ENCODE measurements at places on chromosomes 12 and 14.

- DNase-seq = no peak
Measured at GRCh38 chr14:89256951-89257350, 160.1 kb downstream of the FOXN3 start.

DNA sequence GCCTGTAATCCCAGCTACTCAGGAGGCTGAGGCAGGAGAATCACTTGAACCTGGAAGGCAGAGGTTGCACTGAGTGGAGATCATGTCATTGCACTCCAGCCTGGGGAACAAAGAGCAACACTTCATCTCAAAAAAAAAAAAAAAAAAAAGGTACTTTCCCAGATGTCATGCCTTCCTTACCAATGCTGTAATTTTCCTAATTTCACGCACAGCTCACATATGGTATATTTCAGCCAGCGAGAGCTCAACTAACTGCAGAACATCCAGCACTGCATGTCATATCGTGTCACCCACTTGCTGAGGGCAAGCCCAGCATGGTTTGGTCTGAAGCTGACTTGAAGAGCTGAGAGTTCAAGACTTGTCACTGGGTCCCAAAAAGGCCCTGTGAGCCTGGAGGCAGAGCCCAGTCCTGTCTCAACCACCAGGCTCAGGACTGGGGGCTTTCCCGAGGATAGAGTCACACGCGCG is 29.0 kb downstream of the NFKBIA start:
- DNase-seq = no peak

GRCh38 chr14:55254581-55254980 is 16.6 kb upstream of the FBXO34 start:
- DNase-seq = no peak

GRCh38 chr12:41684997-41685396 is 459.7 kb downstream of the GXYLT1 start:
- DNase-seq = no peak

DNA sequence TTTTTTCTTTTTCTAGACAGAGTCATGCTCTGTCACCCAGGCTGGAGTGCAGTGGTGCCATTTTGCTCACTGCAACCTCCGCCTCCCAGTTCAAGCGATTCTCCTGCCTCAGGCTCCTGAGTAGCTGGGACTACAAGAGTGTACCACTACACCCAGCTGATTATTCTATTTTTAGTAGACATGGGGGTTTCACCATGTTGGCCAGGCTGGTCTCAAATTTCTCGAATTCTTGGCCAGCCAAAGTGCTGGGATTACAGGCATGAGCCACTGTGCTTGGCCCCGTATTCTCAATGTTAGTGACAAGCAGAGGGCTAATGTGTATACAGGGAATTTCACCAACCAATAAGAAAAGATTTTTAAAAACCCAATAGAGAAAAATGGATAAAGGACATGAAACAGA is 8.4 kb downstream of the PLBD2 start:
- no peak for DNase-seq

DNA sequence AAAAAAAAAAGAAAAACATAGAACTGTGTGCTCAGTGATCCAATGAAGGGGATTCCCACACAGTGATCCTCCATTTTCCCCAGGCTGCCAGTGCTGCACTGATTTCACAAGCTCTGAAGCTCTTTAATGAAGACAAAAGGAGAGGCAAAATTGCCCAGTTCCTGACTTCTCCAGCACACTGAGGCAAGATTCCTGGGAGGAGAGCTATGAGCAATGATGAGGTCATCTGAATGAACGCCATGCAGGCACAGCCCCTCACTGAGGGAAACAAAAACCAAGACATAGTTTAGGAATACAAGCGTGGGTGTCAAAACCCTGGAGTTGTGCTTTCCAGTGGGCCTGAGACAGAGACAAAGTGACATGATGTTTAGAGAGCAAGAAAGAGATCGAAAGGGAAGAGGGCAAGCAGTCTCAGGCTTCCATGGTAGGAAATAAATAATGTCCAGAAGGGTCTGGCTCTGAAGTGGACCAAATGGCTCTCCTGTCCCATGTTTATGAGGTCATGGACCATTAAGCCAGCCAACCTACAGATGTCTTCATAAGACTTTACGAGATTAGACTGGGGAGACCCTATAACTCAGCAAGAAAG is 40.9 kb upstream of the SMUG1 start:
- no peak for DNase-seq

DNA sequence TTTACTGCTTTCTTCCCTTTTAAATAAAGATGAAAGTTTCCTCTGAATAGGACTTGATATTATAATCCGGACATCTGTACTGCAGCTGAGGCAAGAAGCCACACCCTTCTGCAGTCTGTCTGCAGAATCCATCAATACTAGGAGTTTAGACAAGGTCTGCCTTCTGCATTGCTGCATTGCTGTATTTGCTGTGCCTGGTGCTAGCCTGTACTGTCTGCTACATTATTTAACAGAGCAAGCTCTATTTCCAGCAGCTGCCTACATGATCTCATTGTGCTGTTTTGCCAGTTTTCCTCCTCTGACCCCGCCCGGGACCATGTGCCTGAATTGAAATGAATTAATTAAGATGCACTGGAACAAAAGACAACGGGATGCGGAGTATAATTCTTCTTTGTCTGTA is 1.7 kb downstream of the TUBA1A start:
- DNase-seq = no peak

DNA sequence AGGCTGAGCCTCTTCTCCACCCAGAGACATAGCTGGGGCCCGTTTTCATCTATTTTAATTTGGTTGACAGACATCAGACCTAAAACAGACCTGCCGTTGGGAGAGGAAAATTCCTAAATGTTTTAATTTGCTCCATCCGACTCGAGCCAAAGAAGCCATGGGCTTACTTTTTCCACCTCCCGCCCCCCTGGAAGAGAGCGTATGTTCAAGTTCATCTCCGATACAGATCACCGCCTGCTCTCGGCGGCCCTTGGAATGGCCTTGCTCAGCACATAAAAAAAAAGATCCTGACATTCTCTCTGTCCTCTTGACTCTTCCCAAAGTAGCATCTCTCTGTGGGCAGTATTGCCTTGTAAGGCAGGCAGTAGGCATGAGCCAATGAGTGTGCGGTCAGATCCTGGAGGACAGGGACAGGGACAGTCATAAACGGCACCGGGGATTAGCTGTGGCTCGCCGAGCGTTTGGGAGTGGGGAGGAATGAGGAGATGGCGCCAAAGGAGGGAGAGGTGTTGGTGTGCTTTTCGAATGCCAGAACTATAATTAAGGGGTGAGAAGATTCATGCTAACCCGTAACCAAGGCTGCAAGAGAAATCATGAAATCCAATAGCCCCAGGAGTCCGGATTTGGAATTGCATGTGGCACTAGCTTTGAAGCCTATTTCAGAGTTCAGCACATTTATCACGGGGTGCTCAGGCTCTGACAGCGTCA is 47.9 kb upstream of the MEG3 start:
- DNase-seq = no peak

DNA sequence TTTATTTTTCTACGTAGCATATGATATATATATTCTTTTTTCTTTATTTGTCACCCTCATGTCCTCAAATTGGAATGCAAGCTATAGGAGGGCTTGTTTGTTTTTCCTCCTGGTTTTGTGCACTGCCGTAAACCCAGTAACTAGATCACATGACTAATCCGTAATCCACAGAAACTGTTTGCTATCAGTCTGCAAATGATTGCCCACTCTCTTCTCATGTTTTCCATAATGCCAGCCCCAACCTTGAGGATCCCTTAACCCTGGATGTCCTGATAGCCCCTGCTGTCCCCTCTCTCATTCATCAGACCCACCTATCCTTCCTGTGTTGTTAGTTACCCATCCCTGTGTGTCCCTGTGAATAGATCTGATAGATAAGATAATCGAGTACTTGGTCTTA is 94.0 kb downstream of the TSPAN9 start:
- DNase-seq = no peak

DNA sequence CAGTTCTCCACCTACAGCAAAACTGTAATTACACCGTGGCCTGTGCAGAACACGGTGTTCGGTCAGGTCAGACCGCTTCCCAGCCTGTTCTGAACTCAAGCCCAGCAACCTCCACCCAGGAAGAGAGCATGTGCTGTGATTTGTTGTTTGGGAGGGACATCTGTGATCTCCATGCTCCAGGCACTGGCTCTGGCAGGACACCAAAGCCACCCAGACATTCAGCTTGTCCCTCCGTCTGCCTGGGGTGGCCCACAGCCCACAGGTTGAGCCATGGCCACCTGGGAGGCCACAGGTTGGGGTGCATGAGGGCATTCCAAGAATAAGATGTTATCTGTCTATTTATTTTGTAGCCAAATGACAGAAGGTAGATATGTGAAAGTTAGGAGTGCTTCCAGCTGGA is 1091.1 kb downstream of the VRK1 start:
- DNase-seq = no peak

DNA sequence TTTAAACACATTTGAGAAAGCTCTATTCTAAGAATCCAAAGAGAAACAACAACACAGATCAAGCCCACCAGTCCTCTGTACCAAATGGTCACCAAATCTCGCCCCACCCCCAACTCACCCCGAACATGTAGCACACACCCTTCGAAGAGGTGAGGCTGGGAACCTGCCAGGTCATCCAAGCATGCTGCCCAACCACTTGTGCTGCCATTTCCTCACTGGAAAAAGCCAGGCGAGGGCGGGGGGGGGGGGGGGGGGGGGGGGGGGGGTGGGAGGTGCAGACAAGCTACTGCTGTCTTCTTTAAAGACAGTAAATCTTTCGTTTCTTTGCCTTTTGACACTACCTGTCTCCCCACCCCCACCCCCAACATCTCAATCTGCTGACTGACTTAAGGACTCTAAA is 59.9 kb downstream of the SETD3 start:
- peak; percentile 39 for DNase-seq

DNA sequence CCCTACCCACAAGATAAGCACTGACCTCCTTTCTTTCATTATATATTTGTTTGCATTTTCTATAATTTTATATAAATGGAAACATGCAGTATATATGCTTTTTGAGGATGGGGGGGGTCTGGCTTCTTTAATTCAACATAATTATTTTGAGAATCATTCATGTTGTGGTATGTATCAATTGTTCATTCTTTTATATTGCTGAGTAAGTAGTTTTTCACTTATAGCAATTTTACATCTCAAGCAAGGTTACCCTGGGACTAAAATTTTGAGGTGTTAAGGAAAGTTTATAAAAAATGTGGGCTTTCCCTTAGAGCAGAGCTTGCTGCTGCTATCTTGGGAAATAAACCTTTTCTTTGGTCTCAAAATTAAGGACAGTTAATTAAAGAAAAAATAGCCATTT is 89.9 kb upstream of the EGLN3 start:
- DNase-seq = no peak

DNA sequence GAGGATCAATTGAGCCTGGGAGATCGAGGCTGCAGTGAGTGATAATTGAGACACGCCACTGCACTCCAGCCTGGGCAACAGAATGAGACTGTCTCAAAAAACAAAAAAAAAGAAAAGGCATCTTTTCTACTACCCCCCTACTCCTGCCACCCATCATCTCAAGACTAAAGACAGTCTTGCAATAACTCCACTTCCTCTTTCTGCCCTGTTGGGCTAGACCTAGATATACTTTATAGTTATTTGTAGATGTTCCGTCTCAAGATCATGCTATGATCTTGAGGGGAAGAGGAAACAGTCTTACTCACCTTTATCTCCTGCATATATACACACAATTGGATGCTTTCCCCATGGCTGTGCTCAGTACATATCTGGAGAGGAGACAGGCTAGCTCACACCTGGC is 12.1 kb upstream of the ESPL1 start:
- DNase-seq = peak; percentile 31

- no peak for DNase-seq
Measured at GRCh38 chr14:22320362-22320750, 268.7 kb downstream of the DAD1 start.

GRCh38 chr12:119115296-119115905 is 63.3 kb upstream of the HSPB8 start:
- DNase-seq = peak; percentile 66

DNA sequence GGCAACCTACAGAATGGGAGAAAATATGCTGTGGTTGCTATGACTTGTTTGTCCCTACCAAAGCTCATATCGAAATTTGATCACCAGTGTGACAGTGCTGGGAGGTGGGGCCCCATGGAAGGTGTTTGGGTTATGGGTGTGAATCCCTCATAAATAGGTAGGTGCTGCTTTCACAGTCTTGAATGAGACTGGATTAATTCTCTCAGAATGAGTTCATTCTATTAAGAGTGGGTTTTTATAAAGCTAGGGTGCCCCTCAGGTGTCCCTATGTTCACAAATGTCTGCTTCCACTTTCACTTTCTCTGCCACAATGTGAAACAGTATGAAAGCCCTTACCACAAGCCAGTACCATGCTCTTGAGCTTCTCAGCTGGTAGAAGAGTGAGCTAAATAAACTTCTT is 133.5 kb downstream of the CPNE8 start:
- peak; percentile 48 for DNase-seq

- DNase-seq = no peak
Measured at GRCh38 chr12:102685841-102686240, 205.5 kb upstream of the IGF1 start.

DNA sequence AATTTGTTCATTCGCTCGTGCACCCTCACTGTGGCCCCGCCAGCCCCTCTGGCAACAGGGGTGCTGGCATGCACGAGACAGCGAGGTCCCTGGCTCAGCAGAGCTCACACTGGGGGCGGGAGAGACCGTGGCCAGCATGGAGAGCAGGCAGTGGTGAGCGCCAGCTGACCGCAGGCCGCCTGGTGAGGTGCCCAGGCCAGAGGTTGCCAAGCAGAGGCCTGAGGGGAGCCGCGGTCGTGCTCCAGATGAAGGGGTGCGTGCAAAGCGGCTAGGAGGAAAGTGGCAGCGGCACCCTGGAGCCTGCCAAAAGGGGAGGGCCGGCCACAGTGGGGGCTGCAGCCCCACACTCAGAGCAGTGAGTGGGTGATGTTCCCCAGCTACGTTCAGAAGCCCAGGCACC is 56.1 kb downstream of the CDC42BPB start:
- DNase-seq = no peak

DNA sequence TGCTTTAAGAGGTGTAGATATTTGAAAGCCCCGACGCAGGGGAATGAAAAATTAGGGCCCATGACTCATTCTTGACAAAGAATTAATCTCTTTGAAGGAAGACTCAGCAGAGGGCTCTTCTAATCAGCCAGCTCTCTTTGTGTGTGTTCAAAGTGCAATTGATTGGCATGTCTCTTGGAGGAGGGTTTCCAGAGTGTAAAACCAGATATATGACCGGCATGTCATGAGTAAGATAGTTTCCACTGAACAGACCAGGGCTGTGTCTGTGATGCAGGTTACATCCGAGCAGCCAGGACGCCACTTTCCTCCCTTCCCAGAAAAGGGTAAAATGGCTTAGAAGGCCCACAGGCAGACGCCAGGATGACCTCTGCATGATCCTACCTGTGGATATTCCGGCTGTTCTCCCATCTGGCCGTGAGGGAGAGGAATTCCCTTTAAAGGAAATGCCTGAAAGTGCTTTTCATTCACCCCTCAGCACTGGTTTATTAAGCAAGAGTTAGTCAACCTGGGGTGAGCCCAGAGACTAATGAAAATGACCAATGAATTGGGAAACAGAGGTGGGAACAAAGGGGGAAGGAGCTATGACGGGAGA is 7.2 kb upstream of the KRT75 start:
- no peak for DNase-seq

DNA sequence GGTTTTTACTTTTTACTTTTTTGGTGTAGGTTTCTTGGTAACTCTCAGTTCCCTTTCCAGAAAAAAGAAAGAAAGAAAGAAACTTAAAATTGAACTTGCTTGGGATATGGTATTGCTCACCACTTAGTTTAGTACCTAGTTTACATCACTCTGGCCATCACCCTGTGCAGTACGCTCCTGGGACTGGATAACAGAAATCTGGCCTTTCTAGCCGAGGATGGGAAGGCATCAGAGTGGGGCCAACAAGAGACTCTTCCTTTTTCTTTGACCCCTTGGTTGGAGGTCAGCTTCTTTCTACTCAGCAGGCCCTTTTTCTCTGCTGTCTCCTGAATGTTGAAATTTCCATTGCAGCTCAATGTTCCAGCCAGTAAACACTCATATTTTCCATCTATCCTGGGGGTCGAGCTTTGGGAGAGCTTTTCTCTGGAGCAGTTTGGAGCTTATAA is 156.6 kb downstream of the TGFB3 start:
- no peak for DNase-seq
